CD4-positive, alpha-beta T cell treated with Interleukin-17A for 4 hours (primary cell): ENCODE measurements at places on chromosomes 13 and 19.
A peak's percentile ranks its signal among the peaks of the same experiment; 100 is the strongest.

DNA sequence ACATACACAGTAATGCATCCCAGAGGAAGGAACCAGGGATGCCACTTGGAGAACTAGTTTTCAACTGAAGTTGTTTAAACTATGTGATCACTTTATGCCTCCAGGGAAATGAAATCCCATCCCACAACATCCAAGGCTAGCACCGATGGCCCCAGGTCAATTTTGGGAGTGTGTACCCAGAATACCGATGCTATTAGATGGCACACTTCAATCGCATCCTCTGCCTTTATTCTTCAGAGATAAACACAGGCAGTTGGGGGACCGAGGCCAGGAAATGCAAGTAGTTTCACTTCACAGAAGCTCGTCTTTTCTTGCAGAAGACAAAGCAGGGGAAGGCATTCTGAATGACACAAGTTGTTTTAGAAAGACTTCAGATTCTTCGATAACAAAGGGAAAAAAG lies 13.8 kb downstream of the STK24 start:
- DNase-seq = peak; percentile 68

DNA sequence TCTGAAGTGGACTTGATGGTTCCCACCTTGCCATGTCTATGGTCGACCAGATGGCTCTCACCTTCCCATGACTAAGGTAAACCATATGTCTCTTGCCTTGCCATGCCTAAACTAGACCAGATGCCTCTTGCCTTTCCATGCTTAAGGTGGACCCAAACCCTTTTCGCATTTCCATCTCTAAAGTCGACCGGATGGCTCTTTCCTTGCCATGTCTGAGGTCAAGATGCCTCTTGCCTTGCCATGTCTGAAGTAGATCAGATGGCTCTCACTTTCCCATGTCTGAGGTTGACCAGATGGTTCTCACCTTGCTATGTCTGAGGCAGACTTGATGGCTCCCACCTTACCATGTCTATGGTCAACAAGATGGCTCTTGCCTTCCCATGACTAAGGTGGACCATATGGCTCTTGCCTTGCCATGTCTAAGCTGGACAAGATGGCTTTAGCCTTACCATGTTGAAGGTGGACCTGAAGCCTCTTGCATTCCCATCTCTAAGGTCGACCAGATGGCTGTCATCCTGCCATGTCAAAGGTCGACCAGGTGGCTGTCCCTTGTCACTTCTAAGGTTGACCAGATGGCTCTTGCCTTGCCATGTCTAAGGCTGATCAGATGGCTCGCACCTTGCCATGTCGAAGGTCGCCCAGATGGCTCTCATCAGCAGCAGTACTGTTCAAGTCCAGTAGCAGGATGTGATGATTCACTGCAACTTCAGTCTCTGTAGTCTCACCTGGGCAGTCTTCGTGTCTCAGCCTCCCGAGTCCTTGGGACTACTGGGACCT lies 1439.4 kb downstream of the UQCRFS1 start:
- DNase-seq = no peak

- DNase-seq = no peak
These were observed 223.8 kb upstream of the TMTC4 start for GRCh38 chr13:100898431-100898830.

GRCh38 chr13:20035130-20035529 lies 76.6 kb downstream of the ZMYM2 start:
- no peak for DNase-seq

DNA sequence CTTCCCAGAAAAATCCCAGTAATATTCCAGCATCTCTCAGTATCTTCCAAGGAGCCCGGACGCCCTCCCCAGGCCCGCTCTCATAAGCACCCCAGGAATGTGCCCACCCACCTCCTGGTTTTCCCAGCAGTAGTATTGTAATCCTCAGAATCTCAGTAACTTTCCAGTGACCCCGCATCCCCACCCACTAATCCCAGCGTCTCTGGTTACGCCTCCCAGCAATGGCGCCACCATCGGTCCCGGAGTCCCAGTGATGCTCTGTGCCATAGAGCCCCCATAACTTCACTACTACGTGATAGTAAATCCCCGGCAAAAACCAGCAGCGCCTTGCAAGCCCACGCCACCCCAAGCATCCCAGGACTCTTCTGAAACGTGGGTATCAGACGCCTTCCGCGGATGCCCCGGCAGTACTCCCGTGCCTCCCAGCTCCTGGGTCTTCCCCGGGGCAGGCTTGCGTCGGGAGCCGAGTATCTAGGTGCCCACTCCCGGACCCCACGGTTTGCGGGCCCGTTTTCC lies 928 bp upstream of the PNPLA6 start:
- peak; percentile 48 for DNase-seq

GRCh38 chr19:37362733-37363132 lies 8.2 kb upstream of the ZNF527 start:
- DNase-seq = no peak

DNA sequence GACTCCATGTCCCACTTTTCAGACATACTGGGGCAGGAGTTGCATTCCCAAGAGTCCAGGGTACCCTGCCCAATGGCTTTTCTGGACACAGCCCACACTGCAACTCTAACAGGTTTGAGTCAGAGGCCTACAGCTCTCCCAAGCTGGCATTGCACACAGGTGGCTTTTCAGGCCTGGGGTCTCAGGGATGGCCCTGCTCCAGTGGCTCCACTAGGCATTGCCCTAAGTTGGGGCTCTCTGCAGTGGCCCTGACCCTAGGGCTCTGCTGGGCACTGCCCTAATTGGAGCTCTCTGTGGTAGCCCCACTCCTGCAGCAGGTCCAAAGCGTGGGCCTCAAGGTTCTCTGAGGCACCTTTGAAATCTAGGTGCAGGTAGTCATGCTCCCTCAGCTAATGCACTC lies 408.8 kb downstream of the SUCLA2 start:
- DNase-seq = no peak

DNA sequence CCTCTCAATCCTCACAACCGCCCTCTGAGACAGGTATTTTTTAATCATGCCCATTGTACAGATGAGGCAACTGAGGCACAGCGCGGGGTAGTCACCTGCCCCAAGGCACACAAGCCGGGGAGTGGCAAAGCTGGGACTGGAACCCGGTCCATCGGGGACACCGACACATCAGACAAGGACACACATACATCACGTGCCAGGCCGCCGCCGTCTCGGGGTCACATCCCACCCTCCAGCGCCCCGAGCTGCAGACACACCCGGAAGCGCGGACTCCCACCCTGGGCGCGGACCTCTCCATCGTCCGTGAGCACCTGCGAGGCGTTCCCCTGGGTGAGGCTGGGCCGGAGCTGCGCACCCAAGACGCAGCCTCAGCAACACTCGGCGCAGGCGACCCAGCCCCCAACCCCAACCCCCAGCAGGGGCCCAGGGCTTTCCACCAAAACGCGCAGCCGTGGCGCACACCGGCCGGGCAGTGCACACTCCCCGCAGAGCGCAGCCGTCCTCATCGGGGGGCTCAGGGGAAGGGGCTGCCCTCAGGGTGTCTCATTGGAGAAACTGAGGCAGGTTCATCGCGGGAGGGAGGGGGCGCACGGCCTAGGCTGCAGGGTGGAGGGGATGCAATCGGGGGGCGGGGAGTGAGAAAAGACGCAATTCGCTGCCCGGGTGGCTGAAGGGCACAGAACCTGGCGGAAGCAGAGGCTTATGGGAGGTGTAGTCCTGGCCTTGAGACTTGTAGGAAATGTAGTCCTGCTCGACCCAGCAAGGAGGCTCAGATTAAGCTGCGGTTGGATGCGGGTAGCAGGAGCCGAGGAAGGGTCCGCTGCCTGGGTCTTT lies 1.9 kb upstream of the LMTK3 start:
- peak; percentile 83 for DNase-seq

DNA sequence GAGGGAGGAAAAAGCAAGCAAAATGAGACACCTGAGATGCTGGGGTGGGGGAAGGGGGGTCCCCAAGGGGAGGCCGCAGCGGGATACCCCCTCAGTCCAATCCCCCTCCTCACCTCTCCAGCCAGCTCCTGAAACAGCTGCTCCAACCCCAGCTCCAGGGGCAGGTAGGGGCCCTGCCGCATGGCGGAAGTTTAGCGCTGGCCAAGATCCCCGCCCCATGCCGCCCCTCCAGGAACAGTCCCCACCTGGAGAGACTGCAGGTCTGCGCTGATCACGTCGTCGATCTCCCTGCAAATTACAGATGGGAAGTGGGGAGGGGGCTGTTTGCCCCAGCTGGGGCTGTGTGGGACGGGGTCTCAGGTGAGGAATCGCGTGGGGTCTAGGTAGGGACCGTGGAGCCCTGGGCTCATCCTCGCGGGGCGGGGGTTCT lies 9.0 kb downstream of the CAPN12 start:
- peak; percentile 49 for DNase-seq

GRCh38 chr13:105087945-105088344 lies 1447.5 kb downstream of the EFNB2 start:
- no peak for DNase-seq
